ENCODE measurements at places on chromosomes 7 and 10.

GRCh38 chr10:33410096-33410859 lies 75.8 kb upstream of the NRP1 start:
- no peak for DNase-seq

DNA sequence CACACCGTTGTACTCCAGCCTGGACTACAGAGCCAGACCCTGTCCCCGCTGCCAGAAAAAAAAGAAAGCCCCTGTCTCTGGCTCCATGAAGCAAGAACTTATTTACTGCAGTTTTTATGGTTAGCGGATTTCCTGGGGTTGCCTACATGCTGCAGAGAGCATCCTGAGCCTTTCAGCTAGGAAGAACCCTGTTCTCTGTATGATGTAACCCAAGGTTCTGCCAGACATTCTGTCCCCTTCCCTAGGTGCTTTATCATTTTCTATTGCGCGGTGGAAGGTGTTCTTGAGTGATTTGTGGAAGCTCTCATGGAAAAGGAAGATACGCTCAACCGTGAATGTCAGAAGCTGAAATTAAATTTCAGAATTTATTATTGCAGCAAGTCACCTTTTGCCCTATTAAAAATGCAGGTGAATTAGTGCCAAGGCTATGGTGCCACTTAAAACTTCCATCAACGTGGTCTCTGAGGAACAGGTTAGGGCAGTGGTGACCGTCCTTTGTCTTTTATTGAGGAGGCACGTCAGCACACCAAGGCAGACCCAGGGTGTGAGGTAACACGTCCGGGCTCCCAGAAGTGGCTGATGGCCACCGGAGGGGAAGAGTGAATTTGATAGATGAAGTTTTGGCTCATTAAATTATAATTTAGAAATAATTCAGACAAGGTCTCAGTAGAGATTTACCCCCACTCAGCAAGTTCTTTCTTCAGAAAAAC lies 273.1 kb downstream of the PHTF2 start:
- no peak for DNase-seq

- DNase-seq = no peak
Measured at GRCh38 chr10:71969929-71970328, 5.7 kb downstream of the CHST3 start.

DNA sequence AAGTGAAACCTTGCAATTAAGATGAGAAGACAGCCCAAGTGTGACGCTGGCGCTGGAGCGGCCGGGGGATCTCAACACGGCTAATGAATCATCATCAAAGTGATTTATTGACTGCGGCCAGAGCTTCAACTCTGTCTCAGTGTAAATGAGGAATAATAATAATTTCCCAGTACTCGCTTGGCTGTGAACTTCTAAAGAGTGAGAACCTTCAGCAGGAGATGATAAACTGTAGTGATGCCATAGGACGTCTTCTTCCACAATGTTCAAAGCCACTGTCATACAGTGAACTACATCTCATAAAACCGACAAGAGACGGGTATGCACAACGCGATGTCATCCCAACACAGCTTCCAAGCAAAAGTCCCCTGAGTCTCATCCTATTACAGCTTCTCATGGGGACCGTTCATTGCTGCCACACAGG lies 123.6 kb upstream of the NOBOX start:
- DNase-seq = no peak

DNA sequence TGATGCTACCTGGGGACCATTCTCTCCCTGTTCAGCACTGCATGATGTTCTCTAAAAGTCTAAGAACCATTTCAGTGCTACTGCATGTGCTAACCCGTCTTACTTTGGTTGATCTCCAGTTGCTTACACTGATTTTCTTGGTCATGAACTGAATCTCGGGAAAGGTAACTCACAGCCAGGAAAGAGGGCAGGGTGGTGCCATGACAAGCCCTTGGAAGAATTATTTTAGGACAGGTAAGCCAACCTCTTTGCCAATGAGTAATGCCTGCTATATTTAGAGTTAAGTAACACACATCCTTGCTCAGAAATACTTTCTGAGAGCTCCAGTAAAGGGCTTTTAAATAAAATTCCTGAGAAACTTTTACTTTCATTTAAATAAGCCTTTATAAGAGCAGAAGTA lies 126.7 kb downstream of the ARL4A start:
- no peak for DNase-seq

DNA sequence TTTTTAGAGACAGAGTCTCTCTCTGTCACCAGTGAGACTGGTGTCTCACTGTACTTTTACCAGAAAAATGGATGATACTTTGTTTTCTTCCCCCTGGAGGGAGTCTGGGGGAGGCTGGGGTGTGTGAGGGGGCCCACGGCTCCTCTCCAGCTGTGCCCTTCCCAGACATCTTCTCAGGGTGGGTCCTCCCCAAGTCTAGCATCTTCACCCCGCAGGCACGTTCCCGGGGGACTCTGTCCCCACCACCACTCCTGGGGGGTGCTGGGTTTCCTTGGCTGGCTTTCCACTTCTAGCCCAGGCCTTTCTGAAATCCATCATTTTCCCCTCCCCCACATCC lies 61.8 kb upstream of the MKRN1 start:
- no peak for DNase-seq

GRCh38 chr10:13942035-13942434 lies 355.3 kb downstream of the PRPF18 start:
- no peak for DNase-seq

DNA sequence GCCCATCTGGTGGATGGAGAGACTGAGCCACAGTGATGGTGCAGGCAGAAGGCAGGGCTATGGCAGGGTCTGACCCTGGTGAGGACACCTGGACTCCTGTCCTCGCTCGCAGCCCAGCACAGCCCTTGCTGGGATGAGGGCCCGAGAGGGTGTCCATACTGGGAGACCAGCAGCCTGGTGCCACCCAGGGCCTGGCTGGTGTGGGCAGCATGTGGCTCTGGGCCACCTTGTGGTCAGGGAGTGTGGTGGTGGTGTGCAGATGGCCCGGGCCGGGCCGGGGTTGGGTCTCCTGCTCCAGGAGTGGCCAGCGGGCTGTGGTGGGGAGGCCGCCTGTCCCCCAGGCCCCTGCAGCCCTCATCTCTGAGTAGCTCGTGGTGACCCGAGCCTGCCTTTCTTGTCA lies 14.9 kb downstream of the ADCY1 start:
- DNase-seq = no peak

DNA sequence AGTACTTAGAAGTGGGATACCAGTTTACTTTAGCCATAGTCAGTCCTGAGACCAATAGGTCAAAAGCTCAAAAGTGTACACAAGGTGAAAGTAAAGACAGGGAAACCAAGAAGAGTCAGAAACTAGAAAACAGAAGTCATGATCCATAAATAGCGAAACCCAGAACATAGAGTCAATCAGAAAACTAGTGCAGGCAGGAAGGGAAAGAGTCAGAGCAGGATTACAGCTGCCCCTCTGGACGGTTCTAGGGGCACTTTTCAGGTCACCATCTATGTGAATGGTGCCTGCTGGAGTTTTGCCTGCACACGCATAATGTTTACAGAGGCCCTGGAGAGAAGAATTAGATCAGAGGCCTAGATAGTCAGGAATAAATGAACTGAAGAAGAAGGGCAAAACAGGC lies 22.4 kb upstream of the DMTF1 start:
- no peak for DNase-seq

Measured in NCI-H226 (cell line).